ENCODE measurements at places on chromosomes 4 and X.

DNA sequence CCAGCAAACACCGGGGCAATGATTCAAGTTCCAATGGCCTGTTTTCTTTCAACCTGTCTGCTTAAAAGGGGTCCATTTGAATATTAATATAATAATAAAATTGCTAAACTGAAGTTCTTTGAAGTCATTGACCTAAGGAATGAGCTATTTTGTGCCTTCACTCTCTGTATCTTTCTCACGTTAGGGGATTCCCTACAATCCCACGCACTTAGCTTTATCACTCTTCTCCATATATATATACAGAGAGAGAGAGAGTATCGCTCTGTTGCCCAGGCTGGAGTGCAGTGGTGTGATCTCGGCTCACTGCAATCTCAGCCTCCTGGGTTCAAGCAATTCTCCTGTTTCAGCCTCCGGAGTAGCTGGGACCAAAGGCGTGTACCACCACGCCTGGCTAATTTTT, 83.9 kb upstream of the NWD2 start:
- ATAC-seq, result no peak

DNA sequence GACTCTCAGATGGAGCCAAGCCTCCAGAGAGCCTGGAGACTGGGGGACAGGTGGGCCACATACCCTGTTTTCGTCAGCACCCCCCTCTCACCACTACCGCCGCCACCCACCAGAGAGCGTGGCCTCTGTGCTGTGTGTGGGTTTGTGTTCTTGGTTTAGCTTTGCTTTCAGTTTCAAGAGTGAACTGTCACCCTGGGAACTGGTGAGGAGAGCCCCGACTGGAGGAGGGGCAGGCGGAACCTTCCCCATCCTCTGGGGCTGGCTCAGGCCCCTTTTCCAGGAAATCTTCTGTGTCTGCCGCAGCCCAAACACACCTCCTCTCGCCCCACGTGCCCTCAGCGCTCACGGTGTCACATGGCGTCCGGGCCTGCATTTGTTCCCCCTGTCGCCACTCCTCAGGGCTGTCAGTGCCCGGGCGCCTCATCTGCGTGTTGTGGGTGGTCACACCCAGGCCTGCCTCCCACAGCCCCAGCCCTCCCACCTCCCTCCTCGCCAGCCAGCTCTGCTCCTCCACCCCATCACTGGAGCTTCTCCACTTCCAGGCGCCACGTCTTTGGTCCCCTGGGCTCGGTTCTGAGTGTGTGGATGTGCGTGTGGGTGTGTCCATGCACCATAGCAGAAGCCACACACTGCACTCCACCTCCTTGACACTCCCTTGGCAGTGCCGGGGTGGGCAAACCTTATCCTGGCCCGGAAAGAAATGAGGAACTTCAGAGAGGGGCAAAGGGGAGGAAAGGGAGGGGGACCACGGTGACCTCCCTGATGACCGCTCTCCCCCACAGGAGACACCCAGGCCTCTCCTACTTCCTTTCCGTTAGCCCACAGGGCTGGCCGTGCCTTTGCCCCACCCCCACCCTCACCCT, 27.8 kb downstream of the ELF4 start:
- peak; percentile 34 for ATAC-seq

DNA sequence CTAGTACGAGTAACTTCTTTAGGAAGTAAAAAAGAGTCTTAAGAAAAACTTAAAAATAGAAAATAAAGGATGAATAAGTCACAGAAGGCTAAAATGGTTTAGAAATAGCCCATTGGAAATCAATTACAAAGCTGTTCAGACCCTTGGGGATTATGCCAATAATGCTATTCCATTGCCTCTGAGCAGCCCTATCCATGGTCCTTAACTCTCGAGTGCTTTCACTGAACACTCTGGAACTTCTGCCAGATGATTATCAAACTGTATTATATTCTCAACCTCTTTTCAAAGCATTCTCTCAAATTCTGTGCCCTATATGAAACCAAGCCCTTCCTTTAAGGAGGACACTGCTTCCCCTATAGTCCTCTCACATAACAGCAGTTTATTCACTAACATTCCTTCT, 17.0 kb downstream of the SLC9B1 start:
- ATAC-seq, result no peak

- ATAC-seq, result no peak
These were observed 102.5 kb upstream of the GALNTL6 start for GRCh38 chr4:171710743-171711142.

DNA sequence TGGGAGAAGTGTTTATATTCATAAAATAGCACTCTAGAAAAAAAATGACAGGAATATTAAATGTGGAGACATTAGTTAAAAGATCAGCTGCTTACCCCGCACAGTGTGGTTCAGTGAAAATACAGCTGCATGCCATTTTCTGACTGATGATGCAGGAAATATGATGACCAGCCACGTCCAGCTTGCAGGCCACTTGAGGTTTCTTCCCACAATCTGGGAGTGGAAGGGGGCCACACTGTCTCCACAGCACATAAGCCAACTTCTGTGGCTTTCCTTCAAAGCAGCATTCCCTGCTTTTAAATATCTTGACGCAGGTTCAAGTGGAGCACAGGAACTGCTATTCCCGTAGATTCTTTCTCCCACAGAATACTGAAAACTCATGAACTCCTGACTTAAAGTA, 173.4 kb upstream of the GALNT7 start:
- no peak for ATAC-seq

GRCh38 chrX:55758033-55758432, 40.5 kb downstream of the RRAGB start:
- ATAC-seq, result no peak

DNA sequence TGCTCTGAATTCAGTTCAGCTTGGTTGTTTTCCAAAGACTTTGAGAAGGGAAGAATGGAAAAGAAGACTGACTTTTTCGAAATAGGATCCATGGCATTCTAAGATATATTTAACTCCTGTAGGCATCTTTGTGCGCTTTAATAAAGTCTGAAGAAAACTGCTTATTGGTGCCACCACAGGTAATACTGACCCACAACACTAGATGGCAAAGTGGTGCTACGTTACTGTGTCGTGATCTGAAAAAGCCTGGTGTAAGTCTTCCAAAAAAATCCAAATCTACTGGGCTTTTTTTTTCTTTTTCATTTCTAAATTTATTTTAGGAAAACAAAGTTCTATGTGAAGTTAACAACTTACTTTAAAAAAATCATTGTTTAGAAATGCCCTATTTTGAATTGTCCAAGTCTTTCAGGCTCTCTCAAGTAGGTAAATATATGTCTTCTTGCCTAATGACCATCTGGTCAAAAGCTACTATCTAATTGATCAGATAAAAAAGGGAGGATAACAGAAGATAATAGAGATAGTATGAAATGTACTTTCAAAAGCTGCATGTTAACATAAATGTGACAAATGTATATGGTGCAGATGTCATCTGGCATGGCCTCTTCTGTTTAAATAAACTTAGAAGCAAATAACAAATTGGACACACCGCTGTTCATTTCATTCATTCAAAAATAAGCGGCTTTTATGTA, 47.0 kb upstream of the MID1IP1 start:
- no peak for ATAC-seq

GRCh38 chr4:124682384-124682783, 30.1 kb downstream of the ANKRD50 start:
- ATAC-seq, result no peak

GRCh38 chrX:20529711-20530110, 263.0 kb upstream of the RPS6KA3 start:
- ATAC-seq, result no peak

DNA sequence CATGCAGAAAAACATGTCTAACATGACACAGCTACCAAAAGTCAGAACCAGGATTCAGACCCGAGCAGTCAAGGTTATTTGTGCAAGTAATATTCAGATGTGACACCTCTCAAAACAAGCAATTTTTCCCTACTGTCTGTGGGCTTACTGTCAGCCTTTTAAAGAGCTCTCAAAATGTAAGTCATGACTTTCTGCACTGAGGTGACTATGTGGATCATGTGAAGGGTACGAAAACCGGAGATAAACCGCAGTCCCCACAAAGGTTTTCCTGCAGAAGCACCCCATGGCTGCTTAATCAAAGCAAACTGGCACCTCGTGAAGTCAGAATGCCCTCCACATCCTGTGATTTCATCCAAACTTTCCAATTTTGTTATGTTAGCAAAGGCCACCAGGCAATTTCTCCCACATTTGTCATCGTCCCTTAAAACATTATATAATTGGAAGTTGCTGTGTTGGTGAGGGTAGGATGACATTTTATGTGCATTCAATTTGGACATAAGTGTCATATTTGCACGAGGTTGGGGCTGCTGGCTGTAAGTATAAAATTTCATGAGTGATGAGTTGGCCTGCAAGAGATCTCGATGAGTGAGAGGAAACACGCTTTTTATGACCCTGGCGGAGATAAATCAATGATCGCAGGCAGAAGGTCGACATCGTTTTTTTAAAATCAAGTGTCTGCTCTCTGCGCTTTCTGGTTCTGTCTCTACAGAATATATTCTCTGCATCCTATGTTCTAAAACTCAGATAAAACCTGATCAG, 161.2 kb downstream of the STK32B start:
- no peak for ATAC-seq

DNA sequence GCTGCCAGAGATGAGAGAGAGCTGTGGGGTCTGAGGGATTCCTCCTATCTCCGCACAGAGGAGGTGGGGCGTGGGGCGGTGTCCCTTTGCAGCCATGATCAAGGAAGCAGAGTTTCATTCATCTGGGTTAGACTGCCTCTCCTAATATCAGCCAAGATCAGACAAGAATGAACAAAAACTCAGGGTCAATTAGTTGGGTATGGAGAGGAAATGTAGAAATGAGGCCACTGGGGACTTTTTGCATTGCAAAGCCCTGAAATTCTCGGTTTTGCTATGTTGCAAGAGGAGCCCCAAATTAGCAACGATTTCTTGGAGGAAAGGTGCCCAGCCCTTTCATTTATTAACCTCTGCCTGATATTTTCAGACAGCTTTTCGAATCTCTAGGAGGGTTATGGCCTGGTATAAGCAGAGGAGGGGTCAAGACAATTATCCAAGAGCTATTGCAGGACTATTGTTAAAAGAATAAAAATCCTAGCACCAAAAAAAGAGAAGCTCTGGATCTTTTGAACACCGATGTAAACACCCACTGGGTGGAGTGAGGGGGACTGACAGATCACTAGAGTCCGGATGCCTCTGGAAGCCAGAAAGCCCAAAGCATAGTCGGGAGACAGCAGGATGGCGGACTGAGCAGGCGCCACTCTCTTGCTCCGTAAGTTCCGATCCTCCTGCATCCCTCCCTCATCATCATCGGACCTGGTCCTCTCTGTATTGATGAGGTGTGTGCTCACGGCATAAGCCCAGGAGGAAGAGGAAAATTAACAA, 34.4 kb upstream of the ACSL1 start:
- no peak for ATAC-seq

GRCh38 chr4:86870442-86871069, 21.4 kb upstream of the SLC10A6 start:
- ATAC-seq, result no peak

Measured in gastroesophageal sphincter (tissue), 4 donors.